ENCODE measurements at places on chromosomes 3 and 15.

- no peak for DNase-seq
Measured at GRCh38 chr3:141336672-141337522, 31.4 kb upstream of the ZBTB38 start.

- no peak for DNase-seq
Measured at GRCh38 chr3:101828691-101829436, 20.4 kb upstream of the NFKBIZ start.

DNA sequence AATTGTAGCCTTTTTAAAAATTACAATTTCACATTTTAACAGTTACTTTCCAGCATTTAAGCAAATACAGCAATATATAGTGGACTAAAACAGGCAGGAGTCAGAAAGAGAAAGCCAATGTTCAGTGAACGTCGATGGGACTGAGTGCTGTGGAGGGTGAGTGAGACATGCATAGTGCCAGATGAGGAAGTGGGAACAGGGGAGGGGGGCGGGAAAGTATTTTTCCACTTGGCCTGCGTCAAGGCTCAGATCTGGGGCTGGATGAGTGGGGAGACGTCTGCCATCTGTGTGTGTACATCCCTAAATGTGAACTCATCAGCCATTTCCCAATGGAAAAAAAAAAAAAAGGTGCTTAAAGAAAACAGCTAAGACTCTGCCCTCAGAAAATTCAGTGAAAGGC lies 19.2 kb upstream of the RAD18 start:
- DNase-seq: no peak

DNA sequence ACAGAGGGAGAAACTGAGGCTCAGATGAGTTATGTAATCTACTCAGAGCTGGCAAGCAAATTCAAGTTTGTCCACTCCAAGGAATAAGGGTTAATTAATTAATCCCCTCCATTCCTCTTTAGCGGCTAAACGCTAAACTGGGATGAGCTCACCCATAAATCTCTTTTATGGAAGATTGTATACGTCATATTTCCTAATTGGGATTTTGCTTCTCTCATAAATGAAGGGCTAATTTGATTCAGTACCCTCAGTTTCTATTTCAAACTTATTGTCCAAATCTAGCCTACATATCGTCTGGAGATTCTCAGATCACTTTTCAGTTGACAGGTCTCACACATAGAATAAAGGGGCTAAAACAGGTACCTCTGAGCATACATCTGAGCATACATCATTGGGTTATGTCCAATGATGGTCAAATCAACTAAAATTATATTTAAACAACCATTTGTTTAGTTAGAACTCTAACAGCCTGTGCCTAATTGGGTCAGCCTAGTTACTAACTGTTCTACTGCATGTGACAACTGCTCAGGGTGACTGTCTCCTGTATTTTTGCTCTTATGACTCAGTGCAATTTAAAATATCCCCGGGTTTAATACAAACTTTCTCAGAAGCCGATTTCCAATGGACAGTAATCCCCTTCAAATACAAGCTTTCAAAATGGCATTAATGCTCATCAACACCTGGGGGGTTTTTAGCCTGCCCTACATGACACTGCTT lies 57.6 kb upstream of the PLXND1 start:
- DNase-seq: no peak

DNA sequence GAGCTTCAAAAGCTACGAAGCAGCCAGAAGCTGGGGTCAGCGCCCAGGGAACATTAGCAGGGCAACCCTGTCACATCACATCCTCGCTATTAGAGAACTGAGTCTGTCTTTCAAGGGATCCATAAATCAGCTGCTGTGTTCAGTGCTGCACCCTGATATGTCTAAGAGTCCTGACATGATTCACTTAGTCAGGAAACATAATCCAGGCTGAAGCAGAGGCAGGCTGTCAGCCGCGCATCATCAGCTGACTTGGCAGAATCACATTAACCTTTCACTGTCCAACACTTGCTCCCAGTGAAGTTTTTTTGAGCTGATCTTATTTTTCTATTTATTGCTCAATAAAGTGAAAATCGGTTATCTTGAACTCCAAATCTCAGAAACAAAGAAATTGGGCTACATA lies 23.5 kb downstream of the MYH15 start:
- DNase-seq: no peak

DNA sequence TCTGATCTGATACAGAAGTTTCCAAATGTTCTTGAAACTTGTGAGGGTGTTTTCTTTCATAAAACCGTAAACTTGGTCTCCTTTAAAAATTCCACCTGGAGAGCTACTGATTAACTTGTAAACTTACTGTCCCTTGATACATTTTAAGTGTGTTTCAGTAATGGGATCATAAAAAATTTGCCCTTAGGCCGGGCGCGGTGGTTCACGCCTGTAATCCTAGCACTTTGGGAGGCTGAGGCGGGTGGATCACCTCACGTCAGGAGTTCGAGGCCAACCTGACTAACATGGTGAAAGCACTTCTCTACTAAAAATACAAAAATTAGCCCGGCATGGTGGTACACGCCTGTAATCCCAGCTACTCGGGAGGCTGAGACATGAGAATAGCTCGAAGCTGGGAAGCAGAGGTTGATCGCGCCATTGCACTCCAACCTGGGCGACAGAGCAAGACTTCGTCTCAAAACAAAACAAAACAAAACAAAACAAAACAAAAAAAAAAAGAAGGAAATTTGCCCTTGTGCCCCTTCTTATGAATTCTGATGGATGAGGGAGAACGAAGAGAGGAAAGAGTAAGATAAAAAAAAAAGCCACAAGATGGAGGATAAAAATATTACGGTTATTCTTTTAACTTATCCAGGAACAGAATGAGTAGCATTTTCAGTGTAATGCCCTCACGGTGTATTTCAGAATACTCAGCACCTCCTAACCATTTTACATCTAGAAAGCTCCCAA lies 32.1 kb upstream of the AP4E1 start:
- no peak for DNase-seq

GRCh38 chr3:27219127-27219845 lies 149.9 kb downstream of the NEK10 start:
- no peak for DNase-seq

DNA sequence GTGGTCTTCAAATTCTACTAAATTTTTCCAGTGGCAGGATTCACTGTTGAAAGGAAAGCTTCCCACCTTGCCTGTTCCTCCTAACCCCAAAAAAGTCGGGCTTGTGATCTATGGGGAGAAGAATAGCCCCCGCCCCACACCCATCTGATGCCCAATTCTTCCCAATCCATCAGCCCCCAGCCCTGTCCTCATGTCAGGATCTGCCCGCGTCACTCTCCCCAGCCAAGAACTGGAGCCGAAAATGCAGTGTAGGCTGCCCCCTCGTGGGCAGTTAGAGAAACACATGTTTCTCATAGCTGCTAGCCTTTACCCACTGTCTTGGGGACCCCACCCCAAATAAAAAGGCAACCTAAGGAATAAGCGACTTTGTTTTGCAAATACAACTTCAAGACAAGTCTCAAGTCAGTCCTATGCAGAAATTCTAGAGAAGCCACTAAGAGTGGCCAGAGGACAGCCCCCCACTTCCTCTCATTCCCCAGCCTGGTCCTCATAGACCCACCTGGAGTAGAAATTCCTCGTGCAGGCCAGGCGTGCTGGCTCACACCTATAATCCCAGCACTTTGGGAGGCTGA lies 13.0 kb upstream of the CSK start:
- peak; percentile 24 for DNase-seq

- no peak for DNase-seq
Measured at GRCh38 chr3:15787941-15788340, 9.8 kb downstream of the ANKRD28 start.

DNA sequence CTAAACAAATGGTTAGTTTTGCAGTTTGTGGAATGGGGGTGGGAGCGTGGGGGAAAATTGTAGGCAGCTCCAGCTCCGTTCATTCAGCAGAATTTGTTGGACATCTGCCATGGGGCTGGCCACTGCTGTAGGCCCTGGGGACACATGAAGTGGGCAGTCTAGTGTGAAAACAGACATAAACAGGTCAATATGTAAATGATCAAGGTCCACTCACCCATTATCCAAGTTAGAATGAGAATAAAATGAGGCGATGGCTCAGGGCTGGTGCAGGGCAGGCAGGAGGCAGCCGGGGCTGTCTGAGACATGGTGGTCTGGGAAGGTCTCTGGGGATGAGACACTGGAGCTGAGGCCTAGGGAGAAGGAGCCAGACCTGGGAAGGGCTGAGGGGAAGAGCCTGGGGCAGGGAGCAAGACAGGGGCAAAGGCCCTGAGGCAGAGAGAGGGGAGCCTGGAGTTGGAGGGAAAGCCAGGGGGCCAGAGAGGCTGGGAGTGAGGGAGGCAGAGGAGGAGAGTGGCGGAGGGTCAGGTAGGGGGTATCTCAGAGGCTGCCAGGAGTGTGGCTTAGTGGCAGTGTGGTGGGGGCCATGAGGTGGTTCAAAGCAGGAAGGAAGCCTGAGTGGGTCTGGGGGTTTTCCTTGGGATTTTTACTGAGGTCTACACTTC lies 6.2 kb upstream of the SLC6A6 start:
- DNase-seq: no peak

DNA sequence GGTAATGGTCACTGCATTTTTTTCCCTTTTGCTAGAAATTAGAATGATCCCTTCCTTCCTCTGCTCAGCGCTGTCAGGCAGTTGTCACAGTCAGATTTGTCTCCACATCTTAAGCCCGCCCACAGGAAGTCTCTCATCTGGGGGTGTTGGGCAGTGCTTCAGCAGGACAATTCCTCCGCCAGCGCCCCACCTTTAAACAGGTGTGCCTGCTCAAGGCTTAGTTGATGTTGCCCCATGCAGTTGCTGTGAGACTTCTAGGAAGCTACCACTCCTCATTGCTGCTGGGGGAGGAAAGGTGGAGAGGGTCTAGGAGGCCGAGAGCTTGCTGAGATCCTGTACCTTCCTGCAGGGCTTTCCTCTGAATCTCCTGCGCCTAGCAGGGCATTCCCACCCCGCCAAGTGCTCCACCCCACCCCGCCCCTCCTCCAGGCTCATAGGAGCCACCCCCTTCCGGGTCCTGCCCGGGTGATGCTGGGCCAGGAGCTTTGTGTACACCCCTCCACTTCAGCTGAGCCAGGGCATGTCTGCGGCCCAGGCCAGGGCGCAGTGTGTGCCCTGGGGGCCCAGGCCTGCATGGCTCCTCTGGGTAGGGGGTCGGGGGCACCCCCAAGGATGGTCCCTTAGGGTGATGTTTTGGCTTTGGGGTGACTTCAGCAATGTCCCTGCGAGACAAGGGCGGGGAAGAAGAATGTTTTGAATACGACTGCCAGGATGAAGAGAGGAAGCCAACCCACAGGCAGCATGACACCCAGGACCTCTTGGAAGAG lies 68.7 kb downstream of the TRAK1 start:
- no peak for DNase-seq

DNA sequence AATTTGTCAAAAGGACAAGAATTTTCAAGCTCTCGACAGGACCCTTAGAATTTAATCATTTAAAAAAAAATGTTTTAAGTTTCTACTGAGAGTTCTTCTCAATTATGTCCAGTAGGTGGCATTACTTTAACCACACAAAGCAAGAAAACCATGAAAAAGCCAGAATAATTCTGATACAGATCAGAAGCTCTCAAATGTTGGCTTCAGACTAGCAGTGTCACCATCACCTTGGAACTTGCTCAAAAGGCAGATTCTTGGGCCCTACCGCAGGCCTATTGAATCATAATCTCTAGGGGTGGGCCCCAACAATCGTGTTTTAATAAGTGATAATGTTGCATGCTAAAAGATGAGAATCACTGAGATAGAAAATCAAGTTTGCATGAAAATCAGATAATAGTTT lies 99.5 kb upstream of the KCNMB2 start:
- DNase-seq: peak; percentile 38

DNA sequence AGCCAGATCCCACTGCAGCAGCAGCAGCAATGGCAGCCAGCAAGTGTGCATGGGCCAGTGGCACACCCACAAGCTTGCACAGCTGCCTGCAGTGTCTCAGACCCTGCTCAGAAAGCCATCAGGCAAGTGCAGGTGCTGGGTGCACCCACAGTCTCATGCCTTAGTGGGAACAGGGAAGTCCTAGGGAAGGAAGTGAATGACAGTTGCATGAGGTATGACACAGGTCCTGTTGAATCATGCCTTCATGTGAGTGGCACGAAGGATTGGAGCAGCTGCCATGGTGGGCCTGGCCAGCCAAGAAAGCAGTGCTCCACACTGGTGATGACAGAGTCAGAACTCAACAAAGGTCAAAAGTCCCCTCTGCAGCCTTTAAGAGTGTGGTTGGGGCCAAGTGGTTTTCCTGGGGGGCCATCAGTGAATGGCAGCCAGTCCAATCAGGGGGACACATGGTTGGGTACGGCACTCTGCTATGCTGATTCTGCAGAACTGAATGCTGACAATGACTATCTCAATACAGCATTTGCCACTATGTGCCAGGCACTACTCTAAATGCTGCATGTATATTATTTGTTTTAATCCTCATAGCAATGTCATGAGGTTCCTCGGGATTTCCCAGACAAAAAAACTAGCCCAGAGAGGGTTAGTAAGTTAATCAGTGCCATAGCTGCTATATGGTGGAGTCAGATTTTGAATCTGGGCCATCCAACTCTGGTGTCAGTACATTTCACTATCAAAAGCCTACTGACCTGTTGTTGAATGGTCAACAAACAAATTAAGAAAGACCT lies 94.3 kb downstream of the AQP9 start:
- no peak for DNase-seq

DNA sequence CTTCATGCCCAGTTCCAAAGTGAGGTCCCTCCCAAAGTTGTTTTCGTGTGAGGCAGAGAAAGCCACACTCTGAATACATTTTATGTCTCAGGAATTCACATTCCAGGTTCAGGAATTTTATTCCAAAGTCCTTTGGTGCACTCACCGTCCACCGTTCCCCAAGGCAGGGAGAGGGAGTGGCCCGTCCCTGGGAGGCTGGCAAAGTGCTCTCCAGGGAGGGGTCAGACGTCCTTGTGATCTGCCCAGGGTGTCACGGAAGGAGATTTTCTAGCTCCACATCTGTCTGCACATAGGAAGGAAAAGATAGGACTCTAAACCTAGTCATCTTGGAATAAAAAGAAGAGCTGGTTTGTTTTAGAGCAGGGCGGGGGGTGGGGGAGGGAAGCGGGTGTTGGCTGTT lies 47.9 kb downstream of the KLF13 start:
- DNase-seq: no peak

Data from fibroblast of the conjunctiva (primary cell).